ENCODE measurements at places on chromosomes 6 and 20.

GRCh38 chr6:121430514-121431460 lies 4.7 kb upstream of the GJA1 start:
- no peak for DNase-seq

- no peak for DNase-seq
Observed at GRCh38 chr20:48422242-48422960, 405.4 kb downstream of the PREX1 start.

DNA sequence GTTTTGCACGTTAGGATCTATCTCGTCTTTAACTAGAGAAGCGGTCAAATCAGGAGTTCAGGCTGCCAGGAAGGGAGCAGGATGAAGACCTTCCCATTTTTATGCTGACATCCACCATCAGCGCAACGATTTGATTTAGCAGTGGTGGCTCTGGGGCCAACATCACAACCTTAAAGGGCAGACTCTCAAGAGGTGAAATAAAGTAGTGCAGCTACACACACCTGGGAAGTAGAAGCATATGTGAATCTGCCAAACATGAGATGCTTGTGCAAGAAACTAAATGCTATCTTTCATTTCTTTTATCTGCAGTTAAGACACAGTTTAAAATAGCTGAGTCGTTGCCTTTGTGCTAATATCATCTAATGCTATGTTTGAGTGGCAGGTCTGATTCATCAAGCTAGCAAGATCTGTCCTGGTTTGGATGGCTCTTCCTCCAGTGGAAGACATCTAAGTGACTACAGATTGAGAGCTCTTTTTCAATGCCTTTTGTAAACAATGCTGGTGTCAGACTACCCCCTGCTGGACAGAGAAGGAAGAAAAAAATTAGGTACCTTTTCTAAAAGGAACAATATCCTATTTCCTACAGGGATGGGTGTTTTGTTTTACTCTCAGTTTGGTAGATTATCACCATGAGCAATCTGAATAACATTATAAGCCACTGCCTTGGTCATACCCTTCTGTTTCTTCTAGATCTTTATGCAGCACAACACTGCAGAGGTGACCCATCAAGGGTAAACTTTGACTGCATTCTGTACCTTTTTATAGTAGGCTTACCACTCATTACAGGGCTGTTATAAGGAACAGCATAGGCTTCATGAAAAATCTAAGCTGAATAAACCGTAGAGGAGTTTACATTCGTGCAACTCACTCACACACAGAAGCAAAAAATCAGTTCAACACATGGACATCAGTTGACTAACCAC lies 171.6 kb upstream of the FBXL4 start:
- DNase-seq = no peak

GRCh38 chr6:111912904-111913303 lies 39.7 kb upstream of the FYN start:
- no peak for DNase-seq

DNA sequence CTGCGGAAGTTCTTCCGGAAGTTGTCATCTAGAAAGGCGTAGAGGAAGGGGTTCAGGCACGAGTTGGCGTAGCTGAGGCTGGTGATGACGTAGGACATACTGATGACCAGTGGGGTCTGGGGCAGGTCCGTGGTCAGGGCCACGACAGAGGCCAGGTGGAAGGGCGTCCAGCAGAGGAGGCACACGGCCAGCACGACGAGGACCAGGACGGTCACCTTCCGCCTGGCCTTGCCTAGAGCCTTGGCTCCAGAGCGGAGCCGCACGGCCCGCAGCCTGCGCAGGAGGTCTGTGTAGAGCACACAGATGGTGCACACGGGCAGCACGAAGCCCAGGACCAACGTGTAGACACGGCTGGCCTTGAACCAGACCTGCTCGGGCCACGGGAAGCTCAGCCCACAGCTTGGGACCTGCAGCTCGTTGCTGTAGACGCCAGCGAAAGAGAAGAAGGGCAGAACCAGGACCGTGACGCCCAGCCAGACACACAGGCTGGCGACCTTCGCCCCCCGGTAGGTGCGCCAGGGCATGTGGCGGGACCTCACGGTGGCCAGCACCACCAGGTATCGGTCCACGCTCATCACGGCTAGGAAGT lies 1.4 kb downstream of the NPBWR2 start:
- DNase-seq = peak; percentile 38

DNA sequence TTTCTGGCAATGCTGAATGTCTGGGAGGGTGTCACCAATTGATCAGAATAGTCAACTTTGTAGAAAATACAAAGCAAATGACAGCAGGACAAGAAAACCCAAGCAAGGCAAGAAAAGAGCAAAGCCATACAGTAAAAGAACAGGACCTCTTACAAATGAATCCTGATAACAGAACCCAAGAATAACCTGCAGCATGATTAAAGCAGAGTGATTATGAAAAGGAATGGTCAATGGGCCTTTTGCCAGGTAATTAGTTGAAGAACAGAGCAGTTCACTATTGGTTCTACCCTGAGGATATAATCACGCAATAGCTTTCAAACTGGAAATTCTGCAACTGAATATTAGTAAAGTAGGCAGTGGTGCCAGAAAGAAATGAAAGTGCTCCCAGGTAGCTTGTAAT lies 319.8 kb downstream of the FRK start:
- DNase-seq = no peak

DNA sequence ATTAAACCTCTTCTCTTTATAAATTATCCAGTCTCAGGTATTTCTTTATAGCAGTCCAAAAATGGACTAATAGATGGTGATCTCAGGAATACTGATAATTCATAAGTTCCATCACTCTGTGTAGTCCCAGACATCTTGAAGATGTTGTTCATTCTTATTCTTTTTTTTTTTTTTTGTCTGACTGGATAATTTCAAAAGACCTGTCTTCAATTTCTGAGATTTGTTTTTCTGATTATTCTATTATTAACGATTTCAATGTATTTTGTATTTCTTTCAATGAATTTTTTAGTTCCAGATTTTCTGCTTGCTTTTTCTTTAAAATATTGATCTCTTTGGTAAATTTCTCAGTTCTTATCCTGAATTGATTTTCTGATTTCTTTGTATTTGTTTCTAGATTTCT lies 29.7 kb upstream of the ZNF337 start:
- no peak for DNase-seq

DNA sequence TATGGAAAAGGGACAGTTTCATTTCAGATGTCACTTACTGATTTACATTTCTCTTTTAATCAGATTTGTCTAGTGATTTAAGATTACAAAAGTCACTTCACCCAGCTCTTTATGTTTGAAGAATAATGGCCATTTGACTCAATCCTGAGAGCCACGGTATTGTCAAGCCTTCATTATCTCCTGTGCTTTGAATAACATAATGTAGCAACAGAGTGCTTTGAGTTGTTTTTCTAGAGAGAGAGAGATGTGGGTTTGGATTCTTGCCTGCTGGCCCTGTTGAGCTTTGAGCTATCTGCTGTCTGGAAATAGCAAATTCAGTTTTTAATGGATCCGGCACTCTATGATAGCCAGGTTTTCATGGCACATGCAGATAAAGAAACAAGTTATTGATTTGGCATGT lies 478.4 kb upstream of the SOX4 start:
- no peak for DNase-seq

GRCh38 chr6:51459958-51460357 lies 627.5 kb downstream of the PKHD1 start:
- no peak for DNase-seq

DNA sequence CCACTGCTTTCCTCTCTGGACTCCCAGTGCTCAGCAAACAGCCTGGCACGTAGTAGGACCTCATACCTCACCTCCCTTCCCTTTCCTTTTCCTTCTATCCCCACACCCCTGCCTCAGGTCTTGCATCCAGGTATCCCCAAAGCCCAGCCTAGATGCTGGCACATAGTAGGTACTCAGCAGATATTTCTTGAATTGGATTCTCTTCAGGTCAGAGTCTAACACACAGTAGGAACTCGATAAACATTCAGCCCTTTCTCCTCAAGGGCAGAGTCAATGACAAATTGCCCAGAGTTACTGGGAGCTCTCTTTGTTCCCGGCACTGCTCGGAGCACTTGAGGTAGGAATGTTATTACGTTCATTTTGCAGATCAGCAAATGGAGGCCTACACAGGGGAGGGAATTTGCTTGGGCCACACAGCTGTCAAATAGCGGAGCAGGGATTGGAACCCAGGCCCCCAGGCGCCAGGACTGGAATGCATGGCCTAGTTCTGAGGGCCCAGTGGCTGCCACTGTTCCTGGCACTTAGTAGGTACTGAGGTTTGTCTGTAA lies 25.9 kb downstream of the NOL4L start:
- no peak for DNase-seq

GRCh38 chr6:24501374-24501773 lies 6.6 kb downstream of the ALDH5A1 start:
- DNase-seq = no peak
